ENCODE measurements at places on chromosomes 4 and X.
A peak's percentile ranks its signal among the peaks of the same experiment; 100 is the strongest.

DNA sequence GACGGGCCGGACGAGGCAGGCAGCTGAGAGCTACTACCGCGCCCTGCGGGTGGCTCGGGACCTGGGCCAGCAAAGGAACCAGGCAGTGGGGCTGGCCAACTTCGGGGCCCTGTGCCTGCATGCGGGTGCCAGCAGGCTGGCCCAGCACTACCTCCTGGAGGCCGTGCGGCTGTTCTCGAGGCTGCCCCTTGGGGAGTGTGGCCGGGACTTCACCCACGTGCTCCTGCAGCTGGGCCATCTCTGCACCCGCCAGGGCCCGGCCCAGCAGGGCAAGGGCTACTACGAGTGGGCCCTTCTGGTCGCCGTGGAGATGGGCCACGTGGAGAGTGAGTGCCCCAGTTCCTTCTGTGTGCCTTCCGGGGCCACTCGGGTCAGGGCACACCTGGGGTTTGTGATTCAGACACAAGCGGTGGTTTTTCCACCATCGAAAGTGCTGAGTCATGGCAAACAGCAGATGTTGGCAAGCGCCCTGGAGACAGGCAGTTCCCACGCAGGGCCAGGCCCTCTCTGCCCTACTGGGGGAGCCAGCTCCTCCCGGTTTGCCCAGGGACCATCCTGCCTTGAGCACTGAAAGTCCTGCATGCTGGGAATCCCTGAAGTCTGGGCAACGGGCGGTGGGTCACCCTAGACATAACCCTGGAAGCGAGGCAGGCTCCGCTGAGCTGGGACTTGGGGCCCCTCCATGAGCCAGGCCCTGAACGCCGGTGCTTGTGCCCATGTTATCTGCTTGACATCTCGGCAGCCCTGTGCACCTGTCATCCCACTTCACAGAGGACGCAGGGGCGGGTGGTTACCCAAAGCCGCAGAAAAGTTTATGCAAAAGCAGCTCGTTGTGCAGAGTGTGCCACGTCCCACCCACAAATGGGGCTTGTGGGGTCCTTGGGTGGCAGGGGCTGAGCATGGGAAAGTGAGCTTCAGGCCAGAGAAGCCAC, 29.5 kb downstream of the SH3TC1 start:
- no peak overlapping the region for H3K4me3 ChIP-seq
- no peaks in the 10 kb centered on the region for H3K27me3 ChIP-seq
- DNase-seq = peak; percentile 94
- peaks cover 20% of the 10 kb centered on the region for H3K36me3 ChIP-seq
- H3K27ac ChIP-seq = peak overlapping the region; percentile 66
- peaks cover 25% of the 10 kb centered on the region for H3K4me1 ChIP-seq

- no peaks in the 10 kb centered on the region for H3K36me3 ChIP-seq
- DNase-seq = peak; percentile 62
- H3K4me3 ChIP-seq = peak within 1 kb of the TSS; percentile 76
- H3K27me3 ChIP-seq = peaks cover 43% of the 10 kb centered on the region
These were observed at the start of gene CCSER1 for GRCh38 chr4:90127223-90127705. TSS of gene CCSER1 (plus strand) at chr4:90127394.

DNA sequence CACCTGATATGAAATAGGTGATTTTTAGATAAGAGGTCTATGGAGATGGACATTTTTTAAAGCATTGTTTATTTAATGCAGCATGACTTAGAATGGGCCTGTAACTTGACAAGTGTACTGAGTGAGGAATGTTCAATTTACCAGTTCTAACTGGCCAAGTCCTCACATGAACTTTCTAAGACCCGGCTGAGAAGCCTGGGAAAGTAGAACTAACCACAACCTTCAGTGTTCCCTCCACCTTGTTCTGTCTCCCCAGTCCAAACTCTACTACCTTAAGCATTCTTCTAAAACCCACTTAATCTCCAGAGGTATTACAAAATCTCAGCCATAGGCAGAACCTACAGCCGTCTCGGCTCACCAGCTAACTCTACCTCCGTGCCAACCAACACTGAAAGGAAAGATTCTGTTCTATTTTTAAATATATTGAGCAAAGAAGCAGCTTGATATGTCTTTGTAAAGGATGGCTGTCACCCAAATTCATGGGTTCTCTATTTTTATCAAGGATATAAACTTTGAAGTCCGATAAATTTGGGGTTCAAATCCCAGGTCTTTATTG, 6.8 kb downstream of the PPARGC1A start:
- H3K4me3 ChIP-seq = no peak overlapping the region
- H3K36me3 ChIP-seq = no peaks in the 10 kb centered on the region
- H3K27me3 ChIP-seq = no peaks in the 10 kb centered on the region
- DNase-seq = no peak

GRCh38 chr4:122139139-122139538, 13.0 kb upstream of the BLTP1 start:
- no peaks in the 10 kb centered on the region for H3K27me3 ChIP-seq
- no peaks in the 10 kb centered on the region for H3K36me3 ChIP-seq
- no peaks in the 10 kb centered on the region for H3K4me1 ChIP-seq
- no peak for DNase-seq

DNA sequence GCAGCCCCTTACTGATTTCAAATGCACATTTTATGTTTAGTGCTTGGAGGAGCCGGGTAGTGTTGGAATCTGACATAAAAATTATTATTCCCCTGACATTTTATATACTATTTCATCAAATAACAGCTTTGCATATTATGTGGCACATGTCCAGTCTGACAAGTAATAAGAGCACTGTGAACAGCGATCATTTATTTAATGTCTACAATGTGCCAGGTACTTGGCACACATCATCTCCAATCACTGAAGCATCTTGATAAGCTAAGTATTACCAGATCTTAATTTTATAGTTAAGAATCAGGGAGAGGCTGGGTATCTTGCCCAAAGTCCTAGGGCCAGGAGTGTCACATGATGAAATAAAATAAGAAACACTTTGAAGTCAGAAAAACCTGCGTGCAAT, 197.2 kb downstream of the NR3C2 start:
- peaks cover 3% of the 10 kb centered on the region for H3K4me1 ChIP-seq
- no peak overlapping the region for H3K27ac ChIP-seq
- DNase-seq = no peak
- H3K36me3 ChIP-seq = peaks cover 4% of the 10 kb centered on the region

DNA sequence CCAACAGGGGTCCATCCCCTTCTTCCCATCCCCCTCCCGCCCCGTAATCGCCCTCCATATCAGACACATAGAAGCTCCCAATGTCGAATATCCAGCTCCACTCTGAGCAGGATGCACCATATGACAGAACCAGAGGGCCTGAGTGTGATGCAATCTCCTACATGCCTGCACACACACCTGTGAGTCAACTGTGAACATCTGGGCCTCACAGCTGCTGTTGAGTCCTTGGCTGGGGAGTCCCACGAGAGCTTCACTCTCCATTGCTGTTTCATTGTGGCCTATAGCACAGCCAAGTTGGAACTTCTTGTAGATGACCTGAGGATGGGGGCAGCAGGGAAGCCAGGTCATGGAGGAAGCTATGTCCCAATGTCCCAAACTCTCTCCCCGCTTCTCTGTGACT, 8.2 kb downstream of the SLC38A5 start:
- peak; percentile 44 for DNase-seq
- peaks cover 56% of the 10 kb centered on the region for H3K36me3 ChIP-seq
- H3K4me3 ChIP-seq = no peak overlapping the region

GRCh38 chrX:131365766-131366165, 76.7 kb upstream of the IGSF1 start:
- no peaks in the 10 kb centered on the region for H3K36me3 ChIP-seq
- no peak overlapping the region for H3K27ac ChIP-seq
- peaks cover 2% of the 10 kb centered on the region for H3K27me3 ChIP-seq
- DNase-seq = no peak
- no peak overlapping the region for H3K4me3 ChIP-seq

GRCh38 chrX:9573282-9574106, 108.6 kb downstream of the TBL1X start:
- peaks cover 16% of the 10 kb centered on the region for H3K4me1 ChIP-seq
- no peaks in the 10 kb centered on the region for H3K36me3 ChIP-seq
- DNase-seq = no peak
- H3K27ac ChIP-seq = no peak overlapping the region
- no peak overlapping the region for H3K4me3 ChIP-seq

DNA sequence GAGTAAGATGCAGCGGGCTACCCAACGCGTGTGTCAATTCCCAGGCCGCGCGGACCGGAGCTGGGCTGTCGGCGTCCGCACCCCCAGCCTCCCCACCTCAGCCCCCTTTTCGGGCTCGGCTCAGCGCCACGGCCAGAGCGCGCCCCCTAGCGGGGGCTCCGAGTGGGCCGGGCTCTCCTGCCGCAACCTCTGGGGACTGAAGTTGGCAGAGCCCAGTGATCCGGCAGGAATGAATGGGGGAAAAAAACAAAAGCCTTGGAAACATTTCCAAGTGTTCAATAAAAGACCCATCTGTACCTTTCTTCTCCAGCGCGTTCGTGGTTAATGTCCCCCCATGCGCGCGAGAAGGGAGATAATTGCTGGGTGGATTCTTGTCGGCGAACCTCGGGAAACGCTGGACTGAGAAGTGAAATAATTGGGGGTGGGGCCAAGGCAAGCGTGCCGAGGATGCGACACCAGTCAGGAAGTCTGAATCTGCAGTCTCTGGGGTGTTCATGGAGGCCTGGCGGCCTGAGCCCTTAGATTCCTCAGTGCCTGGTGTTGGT, 5.2 kb upstream of the ARX start:
- H3K36me3 ChIP-seq = no peaks in the 10 kb centered on the region
- H3K27me3 ChIP-seq = peaks cover 58% of the 10 kb centered on the region
- peaks cover 27% of the 10 kb centered on the region for H3K4me1 ChIP-seq
- no peak overlapping the region for H3K27ac ChIP-seq
- H3K4me3 ChIP-seq = no peak overlapping the region
- DNase-seq = peak; percentile 42

DNA sequence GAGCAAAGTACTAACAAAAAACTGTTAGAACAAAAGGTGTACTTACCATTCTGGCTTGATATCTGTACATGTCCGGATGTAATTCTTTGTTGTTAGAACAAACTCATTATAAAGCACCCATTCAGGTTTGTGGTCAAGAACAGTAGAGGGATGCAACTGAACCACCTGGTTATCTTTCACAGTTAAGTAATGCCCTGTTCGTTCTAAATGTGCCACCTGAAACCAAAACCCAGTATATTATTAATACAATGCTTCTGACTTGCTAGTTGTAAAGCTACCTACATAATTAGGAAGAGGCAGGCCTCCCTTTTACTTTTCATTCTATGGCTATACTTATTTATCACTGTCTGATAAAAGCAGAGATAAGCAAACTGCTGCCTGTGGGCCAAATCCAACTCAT, 54.8 kb downstream of the DHX15 start:
- no peaks in the 10 kb centered on the region for H3K27me3 ChIP-seq
- peaks cover 50% of the 10 kb centered on the region for H3K36me3 ChIP-seq
- no peak overlapping the region for H3K4me3 ChIP-seq
- no peak for DNase-seq

GRCh38 chrX:109187473-109188168, 294.3 kb downstream of the GUCY2F start:
- H3K27me3 ChIP-seq = no peaks in the 10 kb centered on the region
- H3K36me3 ChIP-seq = no peaks in the 10 kb centered on the region
- H3K4me1 ChIP-seq = no peaks in the 10 kb centered on the region

- no peaks in the 10 kb centered on the region for H3K27me3 ChIP-seq
- no peak overlapping the region for H3K4me3 ChIP-seq
- DNase-seq = no peak
- no peak overlapping the region for H3K27ac ChIP-seq
- no peaks in the 10 kb centered on the region for H3K36me3 ChIP-seq
- H3K4me1 ChIP-seq = peaks cover 2% of the 10 kb centered on the region
These were observed 35.8 kb downstream of the UNC5C start for GRCh38 chr4:95513022-95513421.

DNA sequence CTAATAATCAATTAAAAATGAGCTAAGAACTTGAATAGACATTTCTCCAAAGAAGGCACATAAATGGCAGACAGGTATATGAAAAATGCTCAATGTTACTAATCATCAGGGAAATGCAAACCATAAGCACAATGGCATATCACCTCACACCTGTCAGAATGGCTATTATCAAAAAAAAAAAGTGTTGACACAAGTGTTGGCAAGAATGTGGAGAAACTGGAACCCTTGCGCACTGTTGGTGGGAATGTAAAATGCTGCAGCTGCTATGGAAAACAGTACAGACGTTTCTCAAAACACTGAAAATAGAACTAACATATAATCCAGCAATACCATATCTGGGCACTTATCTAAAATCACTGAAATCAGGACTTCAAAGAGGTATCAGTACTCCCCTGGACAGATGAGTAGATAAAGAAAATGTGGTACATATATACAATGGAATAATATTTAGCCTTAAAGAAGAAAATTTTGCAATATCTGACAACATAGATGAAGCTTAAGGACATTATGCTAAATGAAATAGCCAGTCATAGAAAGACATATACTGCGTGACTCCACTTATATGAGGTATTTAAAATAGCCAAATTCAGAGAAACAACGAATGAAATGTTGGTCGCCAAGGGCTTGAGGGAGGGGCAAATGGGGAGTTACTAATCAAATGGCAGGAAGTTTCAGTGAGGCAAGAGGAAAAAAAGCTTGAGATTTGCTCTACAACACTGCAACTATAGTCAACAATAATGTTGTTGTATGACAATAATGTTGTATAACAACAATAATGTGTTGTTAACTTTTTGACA, 175.5 kb downstream of the WDFY3 start:
- no peak overlapping the region for H3K4me3 ChIP-seq
- no peaks in the 10 kb centered on the region for H3K36me3 ChIP-seq
- H3K4me1 ChIP-seq = no peaks in the 10 kb centered on the region
- H3K27me3 ChIP-seq = no peaks in the 10 kb centered on the region
- no peak overlapping the region for H3K27ac ChIP-seq
- DNase-seq = no peak

- H3K4me1 ChIP-seq = no peaks in the 10 kb centered on the region
- H3K27me3 ChIP-seq = no peaks in the 10 kb centered on the region
- H3K4me3 ChIP-seq = no peak overlapping the region
- H3K36me3 ChIP-seq = no peaks in the 10 kb centered on the region
These were observed 395.1 kb downstream of the RAPGEF2 start for GRCh38 chr4:159497936-159498335.

- no peaks in the 10 kb centered on the region for H3K27me3 ChIP-seq
- no peak overlapping the region for H3K4me3 ChIP-seq
- DNase-seq = no peak
- no peaks in the 10 kb centered on the region for H3K36me3 ChIP-seq
- no peak overlapping the region for H3K27ac ChIP-seq
These were observed 220.7 kb upstream of the CNKSR2 start for GRCh38 chrX:21153503-21153902.

DNA sequence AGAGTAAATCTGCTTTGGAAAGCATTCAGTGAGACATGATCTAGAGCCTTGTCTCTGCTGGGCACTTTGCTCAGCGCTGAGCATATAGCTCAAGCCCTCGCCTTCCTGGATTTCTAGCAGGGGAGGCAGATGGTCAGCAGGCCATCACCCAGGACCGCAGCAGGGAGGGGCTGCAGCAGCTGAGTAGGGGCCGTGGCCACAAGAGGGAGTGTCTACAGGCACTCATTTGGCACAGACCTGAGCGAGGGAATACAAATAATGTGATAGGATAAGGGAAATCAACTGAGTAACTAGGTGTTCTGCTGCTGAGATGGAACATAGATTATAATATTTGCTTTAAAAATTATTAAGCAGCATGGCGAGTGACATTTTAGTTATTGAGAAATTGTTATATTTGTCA, 30.2 kb downstream of the OFD1 start:
- no peak for DNase-seq
- H3K4me3 ChIP-seq = no peak overlapping the region
- H3K36me3 ChIP-seq = peaks cover 22% of the 10 kb centered on the region
- peaks cover 9% of the 10 kb centered on the region for H3K4me1 ChIP-seq
- no peak overlapping the region for H3K27ac ChIP-seq

Data from activated CD4-positive, alpha-beta memory T cell treated with anti-CD3 and anti-CD28 coated beads for 36 hours (primary cell).